M059J (cell line): ENCODE measurements at places on chromosomes 7 and 10. TPM values are rescaled to one million over a fixed set of nuclear protein-coding genes. Genes with fewer than 3 reads are reported as not detected.

ACSL5 gene
- total RNA-seq: 17.6 and 25.5 TPM in 2 replicates

SEMA3C gene
- 116 and 143 TPM in 2 replicates for total RNA-seq

ARL5B gene
- 7.4 and 8.7 TPM in 2 replicates for total RNA-seq

ANKRD22 gene
- total RNA-seq: not detected in 2 replicates

CDNF gene
- total RNA-seq: not detected in 2 replicates

CYP2E1 gene
- 0.42 TPM in 1 of 2 replicates, not detected in the other for total RNA-seq

ABCB4 gene
- total RNA-seq: 3.8 and 4.6 TPM in 2 replicates

CAPZA2 gene
- total RNA-seq: 126 and 214 TPM in 2 replicates

KCP gene
- total RNA-seq: not detected in 2 replicates

NYAP1 gene
- 0.02 TPM in 1 of 2 replicates, not detected in the other for total RNA-seq

KCNMA1 gene
- 16.1 and 23.3 TPM in 2 replicates for total RNA-seq

C10orf120 gene
- not detected in 2 replicates for total RNA-seq

DNA sequence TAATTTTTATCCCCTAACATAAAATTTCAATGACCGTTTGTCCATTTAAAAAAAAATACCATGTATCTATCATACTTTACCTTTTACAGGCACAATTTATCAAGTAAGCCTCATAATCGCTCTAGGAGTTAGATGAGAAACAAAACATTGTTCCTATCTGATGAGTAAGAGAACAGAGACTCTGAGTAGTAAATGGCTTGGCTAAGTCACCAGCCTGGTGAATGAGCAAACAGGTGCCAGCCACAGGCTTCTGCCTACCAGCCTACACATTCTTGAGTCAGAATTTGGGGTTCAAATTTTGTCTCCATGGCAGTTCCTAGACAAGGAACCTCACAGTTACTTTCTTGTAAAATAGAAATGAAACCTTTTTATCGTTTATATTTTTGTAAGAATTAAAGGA lies 235.4 kb downstream of the HGF start:
- no peak for DNase-seq

GRCh38 chr7:125592331-125592730 lies 662.7 kb upstream of the POT1 start:
- DNase-seq: no peak

GRCh38 chr7:99679032-99679399 lies 780 bp downstream of the CYP3A5 start:
- peak; percentile 60 for DNase-seq

GRCh38 chr7:52565974-52566373 lies 469.5 kb upstream of the POM121L12 start:
- no peak for DNase-seq

- DNase-seq: no peak
Measured at GRCh38 chr10:79610601-79611191, at the start of gene SFTPA1. TSS of gene SFTPA1 (plus strand) at chr10:79610939. CDS start at chr10:79611826, 887 bp downstream.

GRCh38 chr7:78115876-78116275 lies 317.3 kb downstream of the PHTF2 start:
- DNase-seq: no peak

DNA sequence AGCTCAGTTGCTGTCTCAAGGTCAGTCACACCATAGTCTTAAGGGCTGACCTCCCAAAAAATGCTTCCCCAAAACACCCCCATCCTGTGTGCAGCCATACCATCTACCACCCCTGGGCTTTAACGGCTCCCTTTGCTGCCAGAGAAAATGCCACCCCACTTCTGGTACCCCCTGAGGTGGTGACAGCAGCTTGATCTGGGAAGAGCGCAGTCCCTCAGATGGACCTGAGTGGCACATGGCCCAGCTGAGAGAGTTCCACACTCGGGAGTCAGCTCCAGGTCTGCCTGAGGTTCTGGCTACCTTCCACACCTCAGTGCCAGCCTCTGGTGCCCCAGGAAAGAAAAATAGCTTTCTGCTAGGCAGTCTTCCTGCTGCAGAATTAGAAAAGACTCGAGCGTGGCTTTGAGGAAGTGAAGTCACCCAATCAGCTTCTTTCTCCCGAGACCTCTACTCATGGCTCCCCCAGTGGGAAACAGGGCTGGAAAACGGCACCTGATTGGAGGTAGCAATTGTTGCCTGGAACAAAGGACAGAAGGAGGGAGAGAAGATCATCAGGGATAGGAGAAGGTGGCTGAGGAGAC lies 151.7 kb downstream of the ARHGAP21 start:
- no peak for DNase-seq

GRCh38 chr7:6436385-6436685 lies 11.4 kb downstream of the DAGLB start:
- no peak for DNase-seq

DNA sequence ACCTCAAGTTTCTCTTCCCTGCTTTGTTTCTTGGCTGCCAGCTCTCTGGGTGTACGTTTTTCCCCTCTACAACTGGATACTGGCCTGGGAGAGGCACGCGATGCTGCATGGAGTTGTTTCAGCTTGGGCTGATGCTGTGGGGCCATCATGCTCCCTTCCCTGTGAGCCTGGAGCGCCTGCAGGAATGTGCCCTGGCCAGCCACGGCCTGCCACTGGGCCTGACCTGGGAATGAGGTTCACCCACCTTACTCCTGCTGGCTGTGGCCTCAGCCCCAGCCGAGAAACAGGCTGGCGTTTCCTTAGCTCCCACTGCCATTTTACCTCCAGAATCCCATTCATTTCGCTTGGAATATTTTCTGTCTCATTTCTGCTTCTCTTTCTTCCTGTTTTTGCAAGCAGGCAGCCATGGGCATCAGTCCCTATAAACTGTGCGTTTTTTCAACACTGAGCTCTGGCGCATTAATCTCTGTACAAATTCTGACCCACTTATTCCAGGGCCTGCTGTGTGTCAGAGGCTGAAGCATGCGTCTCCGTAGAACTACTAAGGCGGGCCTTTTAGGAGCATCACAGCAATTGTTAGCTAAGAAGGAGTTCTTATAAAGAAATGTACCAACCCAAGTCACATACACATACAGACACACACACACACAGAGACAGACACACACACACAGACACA lies 57.9 kb downstream of the GATA3 start:
- DNase-seq: no peak

DNA sequence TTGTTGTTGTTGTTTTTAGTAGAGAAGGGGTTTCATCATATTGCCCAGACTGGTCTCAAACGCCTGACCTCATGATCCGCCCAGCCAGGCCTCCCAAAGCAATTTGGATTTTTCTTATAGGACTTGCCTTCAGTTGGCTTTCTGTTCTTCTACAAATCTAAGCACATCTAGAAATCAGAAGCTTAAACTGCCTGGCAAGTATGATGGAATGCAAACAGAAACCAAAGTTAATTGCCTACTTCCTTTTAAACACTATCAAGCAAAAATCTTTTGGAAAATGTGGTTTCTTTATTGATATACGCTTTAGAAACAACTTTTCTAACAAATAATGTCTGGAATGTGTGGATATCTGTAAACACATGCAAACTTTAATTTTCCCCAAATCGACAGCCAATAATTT lies 64.9 kb downstream of the USP6NL start:
- peak; percentile 57 for DNase-seq

DNA sequence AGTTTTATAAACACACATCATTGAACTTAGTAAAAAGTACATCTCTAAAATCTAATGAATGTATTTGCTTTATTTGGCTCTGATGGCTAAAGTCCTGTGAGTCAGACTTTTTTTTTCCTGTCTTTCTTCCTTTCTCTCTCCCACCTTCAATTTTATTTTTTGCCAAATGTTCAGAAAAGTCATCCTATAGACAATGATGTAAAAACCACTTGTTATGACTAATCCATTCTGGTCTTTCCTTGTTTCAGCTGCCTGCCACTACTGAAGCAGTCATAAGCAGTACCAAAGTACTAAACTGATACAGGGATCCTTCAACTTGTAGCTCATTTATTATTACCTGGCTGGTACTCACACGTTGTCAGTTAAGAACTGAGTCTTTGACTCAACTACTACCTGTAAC lies 23.9 kb downstream of the HECTD2 start:
- DNase-seq: peak; percentile 28
